ENCODE measurements at places on chromosomes 5 and 9. TPM values are rescaled to one million over a fixed set of nuclear protein-coding genes. Genes with fewer than 3 reads are reported as not detected.

The PLAC8L1 gene
- 0.42 TPM for total RNA-seq

The STPG3 gene
- not detected for total RNA-seq

The TXNDC8 gene
- total RNA-seq, result not detected

The CBY3 gene
- total RNA-seq, result 0.44 TPM

The GPR150 gene
- 1.1 TPM for total RNA-seq

The PRUNE2 gene
- total RNA-seq, result 1.5 TPM

The IFNK gene
- total RNA-seq, result not detected

The C9orf72 gene
- 21.3 TPM for total RNA-seq

The QRFP gene
- not detected for total RNA-seq

The GPRIN1 gene
- 1.4 TPM for total RNA-seq

The SPATA9 gene
- 0.36 TPM for total RNA-seq

The SPATA31C1 gene
- total RNA-seq, result not detected

The ISL1 gene
- total RNA-seq, result not detected

The PCDHGA10 gene
- 0.12 TPM for total RNA-seq

The PCDHA9 gene
- not detected for total RNA-seq

The PCDHGC5 gene
- total RNA-seq, result not detected

The OMD gene
- not detected for total RNA-seq

The SOX30 gene
- total RNA-seq, result 0.34 TPM

The SGTB gene
- total RNA-seq, result 34.6 TPM

The MCIDAS gene
- total RNA-seq, result not detected

Measured in activated T-cell treated with anti-CD3 and anti-CD28 coated beads, Interleukin-2, amount 50 U/mL, for 72 hours (primary cell).